ENCODE measurements at places on chromosomes 12 and 14.
A peak's percentile ranks its signal among the peaks of the same experiment; 100 is the strongest.

DNA sequence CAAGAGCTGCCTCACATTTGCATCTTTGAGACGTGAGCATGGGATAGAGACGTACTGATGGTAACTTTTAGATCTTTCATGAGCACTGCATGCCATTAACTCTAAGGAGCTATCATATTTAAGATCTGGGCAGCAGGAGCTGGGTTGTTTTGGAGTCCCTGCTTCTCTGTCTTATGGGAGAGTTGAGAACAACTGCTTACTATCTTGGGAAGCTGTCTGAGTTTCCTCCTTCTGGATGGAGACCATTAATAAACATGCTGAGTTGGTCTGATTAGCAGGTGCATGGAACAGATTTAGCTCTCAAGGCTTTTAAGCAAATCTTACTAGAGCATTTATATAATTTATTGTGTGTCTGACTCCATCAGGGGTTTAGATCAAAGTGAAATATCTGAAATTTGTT lies 119.3 kb upstream of the CCDC198 start:
- no peak for DNase-seq

GRCh38 chr12:42196723-42197603 lies 41.1 kb downstream of the YAF2 start:
- no peak for DNase-seq

- DNase-seq = no peak
Observed at GRCh38 chr12:122001466-122002209, 20.0 kb upstream of the BCL7A start.

DNA sequence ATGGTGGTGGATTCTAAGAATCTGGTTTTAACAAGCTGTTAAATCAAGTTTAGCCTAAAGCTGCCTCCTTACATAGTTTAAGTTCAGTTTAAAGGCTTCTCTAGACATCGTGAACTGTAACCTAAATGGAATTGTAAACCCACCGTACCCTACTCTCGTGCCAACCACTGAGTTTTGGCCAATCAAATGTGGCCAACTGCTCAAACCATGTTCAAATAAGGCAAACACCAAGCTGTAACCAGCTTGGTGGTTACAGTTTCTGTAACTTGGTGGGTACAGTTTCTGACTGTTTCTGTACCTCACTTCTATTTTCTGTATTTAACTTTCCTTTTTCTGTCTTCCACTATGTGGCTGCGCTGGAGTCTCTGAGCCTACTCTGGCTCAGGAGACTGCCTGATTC lies 131.9 kb upstream of the DDHD1 start:
- no peak for DNase-seq

GRCh38 chr14:20680843-20681347 lies 3.5 kb upstream of the RNASE4 start:
- no peak for DNase-seq

DNA sequence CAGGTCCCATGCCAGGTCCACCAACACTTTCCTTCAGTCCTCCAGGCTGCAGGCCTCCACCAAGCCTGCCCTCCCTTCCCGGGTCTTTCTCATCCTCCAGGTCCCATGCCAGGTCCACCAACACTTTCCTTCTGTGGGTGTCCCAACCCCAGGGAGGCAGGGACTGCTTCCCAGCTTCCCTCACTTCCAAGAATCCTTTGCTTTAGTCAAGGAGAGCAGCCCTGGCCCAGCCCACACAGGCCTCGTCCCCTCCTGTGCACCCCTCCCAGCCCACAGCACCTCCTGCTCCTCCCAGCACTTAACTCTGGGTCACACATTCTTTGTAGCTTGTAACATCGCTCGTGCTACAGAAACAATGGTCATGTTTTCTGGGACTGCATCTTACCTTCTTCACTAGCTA lies 72.9 kb downstream of the TESC start:
- no peak for DNase-seq

GRCh38 chr12:59734371-59734770 lies 138.5 kb downstream of the SLC16A7 start:
- no peak for DNase-seq

- DNase-seq = no peak
Observed at GRCh38 chr14:78164226-78164853, 5.8 kb upstream of the NRXN3 start.

DNA sequence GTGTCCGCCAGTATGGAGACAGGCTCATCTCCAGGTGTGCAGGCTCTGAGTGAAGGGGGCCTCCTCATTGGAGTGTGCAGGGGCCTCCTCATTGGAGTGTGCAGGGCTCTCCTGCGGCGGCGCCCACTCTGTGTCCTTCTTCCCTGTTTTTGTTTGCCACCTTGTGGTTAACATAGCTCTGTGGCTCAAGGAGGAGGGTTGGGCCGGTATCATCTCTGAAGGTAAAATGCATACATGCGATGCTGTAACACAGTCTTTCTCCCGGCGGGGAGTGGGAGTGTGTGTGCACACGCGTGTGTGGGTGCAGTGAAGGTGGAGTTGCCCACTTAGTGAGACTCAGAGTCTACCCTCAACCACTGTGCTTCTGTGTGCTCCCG lies 429.4 kb downstream of the ZFP36L1 start:
- DNase-seq = no peak

GRCh38 chr12:38269897-38270296 lies 46.7 kb upstream of the ALG10B start:
- no peak for DNase-seq

- no peak for DNase-seq
Observed at GRCh38 chr12:123078531-123079155, 72.2 kb downstream of the PITPNM2 start.

DNA sequence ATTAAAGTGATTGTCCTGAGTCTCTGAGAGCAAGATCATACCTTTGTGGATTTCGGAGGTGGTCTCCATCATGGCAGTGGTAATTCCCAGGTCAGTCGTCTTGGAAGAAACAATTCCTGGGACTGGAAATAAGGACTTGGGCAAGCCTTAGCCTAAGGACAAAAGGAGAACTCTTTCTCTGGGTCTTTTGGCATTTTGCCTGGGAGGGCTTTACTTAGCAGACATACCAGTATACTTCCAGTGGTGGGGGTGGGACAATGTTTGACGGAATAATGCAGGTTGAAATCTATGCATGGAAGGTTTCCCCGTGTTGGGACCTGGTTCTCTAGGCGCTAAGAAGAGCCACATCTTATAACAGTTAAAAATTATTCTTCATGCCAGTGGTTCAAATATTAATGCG lies 70.4 kb upstream of the USP44 start:
- DNase-seq = no peak

DNA sequence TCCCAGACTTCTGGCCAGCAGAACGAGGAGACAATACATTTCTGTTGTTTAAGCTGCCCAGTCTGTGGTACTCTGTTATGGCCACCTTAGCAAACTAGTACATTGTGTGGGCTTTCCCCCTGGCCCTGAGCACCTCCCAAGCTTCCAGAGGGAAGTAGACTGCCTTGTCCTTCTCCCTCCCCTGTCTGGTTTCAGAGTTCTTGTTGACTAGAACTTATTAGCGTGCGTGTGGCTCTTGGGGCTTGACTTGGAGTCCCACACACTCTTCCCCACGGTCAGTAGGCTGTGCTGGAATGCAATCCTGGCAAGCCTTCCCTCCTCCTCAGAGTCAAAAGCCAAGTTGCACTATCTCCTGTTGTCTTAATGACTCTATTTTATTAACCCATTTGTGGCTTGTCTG lies 27.7 kb downstream of the FBLN5 start:
- no peak for DNase-seq

GRCh38 chr12:132713123-132713522 lies 2.5 kb downstream of the PGAM5 start:
- DNase-seq = no peak

- no peak for DNase-seq
Observed at GRCh38 chr12:56120158-56120846, 2.2 kb downstream of the ZC3H10 start.

- peak; percentile 54 for DNase-seq
Observed at GRCh38 chr12:118311666-118312065, 61.0 kb downstream of the TAOK3 start.

DNA sequence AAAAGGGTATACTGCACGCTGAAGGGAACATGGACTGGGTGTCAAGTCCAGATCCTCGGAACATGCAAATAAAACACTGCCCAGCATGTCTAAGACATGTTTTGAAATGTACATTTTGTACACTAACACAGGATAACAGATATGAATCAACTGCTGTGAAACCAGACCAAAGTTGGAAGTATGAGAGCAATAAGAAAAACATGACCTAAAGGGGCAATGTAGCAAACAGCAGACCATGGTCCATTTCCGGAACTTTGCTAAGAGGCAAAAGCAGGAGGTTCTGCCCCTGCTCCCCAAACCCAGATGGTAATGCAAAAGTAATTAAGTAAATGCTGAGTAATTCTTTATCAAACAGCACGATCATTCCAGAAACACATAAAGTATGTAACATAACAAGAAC lies 125.2 kb downstream of the SLC25A21 start:
- DNase-seq = no peak

DNA sequence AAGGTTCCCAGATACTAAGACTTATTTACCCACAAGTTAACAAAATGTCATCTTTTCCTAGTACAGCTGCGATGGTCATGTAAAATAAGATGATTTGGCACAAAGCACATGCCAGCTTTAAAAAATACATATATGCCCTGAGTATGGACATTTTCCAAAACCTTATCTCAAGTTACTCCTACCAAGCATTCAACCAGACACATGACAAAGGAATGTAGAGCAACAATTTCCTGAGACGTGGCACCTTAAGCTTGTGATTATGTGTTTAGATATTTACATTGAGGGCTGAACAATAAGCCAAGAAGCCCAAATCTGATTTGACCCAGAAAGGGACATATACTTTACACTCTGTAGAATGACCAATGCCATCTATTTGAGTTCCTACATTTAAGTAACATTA lies 24.5 kb upstream of the OVCH1 start:
- peak; percentile 26 for DNase-seq
